ENCODE measurements at places on chromosomes 1 and 21.

GRCh38 chr1:116806245-116806644 is 52.0 kb downstream of the CD2 start:
- peak; percentile 41 for DNase-seq

DNA sequence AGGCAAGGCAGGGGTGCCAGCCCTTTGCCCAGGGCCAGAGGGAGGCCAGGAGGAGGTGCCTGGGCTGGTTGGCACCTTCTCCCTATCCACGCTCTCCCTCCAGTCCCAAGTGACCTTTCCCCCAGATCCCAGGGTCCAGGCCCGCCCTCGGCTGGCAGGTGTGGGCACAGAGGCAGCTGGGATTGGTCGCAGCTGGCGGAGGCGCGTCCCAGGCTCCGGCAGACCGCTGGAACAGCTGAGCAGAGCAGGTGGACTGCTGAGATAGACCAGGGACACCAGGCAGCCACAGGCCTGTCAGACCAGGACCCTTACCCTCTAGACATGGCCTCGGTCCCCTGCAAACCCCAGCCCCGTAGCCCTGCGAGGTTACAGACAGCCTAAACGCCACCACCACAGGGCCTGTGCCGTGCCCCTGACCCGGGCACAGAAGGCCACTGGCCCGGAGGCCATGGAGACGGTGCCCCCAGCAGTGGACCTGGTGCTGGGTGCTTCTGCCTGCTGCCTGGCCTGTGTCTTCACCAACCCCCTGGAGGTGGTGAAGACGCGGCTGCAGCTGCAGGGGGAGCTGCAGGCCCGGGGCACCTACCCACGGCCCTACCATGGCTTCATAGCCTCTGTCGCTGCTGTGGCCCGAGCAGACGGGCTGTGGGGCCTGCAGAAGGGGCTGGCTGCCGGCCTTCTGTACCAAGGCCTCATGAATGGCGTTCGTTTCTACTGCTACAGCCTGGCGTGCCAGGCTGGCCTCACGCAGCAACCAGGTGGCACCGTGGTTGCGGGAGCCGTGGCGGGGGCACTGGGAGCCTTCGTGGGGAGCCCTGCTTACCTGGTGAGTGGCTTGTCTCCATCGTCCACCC is at the start of gene SLC25A34:
Gene SLC25A34 (plus strand): TSS at position 221 of the 854 bp plus-strand sequence. CDS start 228 bp downstream, at position 449.
- no peak for DNase-seq

DNA sequence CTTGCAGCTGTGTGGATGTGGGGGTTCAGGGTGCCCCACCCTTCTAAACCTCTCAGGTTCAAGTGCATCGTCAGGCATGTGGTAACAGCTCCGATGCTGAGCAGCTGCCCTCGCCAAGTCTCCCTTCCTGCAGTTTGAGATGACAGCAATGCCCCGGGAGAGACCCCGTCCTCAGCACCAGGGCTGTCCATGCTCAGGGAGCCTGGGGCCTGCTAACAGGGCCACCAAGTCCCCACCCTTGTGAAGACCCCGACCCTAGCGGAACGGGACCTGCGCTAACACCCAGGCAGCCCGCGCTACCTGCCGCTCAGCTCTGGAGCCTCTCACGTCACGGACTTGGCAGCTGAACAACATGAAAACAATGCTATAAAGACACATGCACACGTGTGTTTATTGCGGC is 159.2 kb upstream of the C1orf174 start:
- DNase-seq: no peak

- no peak for DNase-seq
Measured at GRCh38 chr1:54848134-54848948, 38.7 kb downstream of the DHCR24 start.

GRCh38 chr1:156480411-156481192 is 20.0 kb downstream of the MEF2D start:
- DNase-seq: peak; percentile 63

- no peak for DNase-seq
Measured at GRCh38 chr1:18496497-18497235, 15.9 kb downstream of the KLHDC7A start.

GRCh38 chr1:41913014-41913413 is 5.7 kb downstream of the HIVEP3 start:
- DNase-seq: no peak

- no peak for DNase-seq
Measured at GRCh38 chr1:4131734-4132133, 231.7 kb upstream of the C1orf174 start.

GRCh38 chr21:40438616-40439015 is 408.3 kb downstream of the DSCAM start:
- no peak for DNase-seq

GRCh38 chr1:2596530-2597333 is 10.2 kb downstream of the PRXL2B start:
- no peak for DNase-seq

DNA sequence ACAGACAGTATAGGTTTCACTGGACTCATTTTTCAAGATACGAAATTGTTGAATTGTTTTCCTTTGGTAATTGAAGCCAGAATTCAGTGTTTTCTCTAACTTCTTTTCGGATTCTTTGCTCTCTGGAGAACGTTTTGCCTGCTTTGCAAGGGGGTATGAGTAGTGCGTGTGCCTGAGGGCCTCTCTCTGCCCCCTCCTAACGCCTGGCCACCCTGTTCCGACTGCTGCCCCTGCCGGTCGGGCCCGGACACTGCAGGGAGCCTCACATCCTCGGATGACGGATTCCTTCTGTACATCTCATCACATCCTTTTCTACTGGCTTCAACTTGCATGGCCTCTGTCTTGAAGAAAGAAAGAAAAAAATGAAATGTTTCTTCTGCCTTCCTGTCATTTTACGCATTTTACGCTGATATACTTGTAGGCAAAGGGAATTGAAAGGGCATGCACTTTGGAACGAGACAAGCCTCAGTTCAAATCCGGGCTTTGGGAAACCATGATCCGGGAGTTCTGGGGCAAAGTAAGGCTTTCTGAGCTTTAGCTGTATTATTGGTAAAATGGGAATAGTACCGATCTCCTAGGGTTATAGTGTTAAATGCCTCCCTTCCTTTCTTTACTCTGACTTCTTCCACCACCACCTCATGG is 65.1 kb downstream of the DISC1 start:
- DNase-seq: no peak

All from stimulated activated CD8-positive, alpha-beta memory T cell treated with anti-CD3 and anti-CD28 coated beads, Interleukin-4, amount 100 ng/mL, for 4 hours (primary cell).